ENCODE measurements at places on chromosomes 5 and 9.

GRCh38 chr9:34046784-34047379, 1.8 kb downstream of the UBAP2 start:
- no peak for DNase-seq

DNA sequence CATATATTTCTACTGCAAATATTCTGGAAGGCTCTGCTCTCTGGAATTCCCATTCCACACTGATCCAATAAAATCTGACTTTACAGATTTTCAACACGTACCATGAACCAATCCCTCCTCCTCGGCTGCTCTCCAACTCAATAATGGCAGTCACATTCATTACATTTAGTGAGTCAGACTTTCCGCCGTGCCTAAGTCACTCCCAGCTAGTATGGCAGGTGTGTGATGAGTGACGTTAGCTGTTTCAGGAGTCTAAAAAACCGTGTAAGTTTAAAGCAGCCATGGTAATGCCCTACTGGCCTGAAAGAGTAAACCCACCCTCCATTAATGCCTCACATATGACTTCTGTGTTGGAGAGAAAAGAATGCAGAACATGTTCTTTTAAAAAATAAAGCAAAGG, 3.3 kb downstream of the FBN2 start:
- no peak for DNase-seq

GRCh38 chr5:14900693-14901461, 29.3 kb upstream of the ANKH start:
- DNase-seq = peak; percentile 64

- no peak for DNase-seq
These were observed 173.5 kb downstream of the ARHGEF28 start for GRCh38 chr5:73799401-73799972.

- DNase-seq = no peak
These were observed 217.1 kb downstream of the PJA2 start for GRCh38 chr5:109192555-109193281.

GRCh38 chr9:115943431-115944165, 210.0 kb upstream of the PAPPA start:
- DNase-seq = no peak

DNA sequence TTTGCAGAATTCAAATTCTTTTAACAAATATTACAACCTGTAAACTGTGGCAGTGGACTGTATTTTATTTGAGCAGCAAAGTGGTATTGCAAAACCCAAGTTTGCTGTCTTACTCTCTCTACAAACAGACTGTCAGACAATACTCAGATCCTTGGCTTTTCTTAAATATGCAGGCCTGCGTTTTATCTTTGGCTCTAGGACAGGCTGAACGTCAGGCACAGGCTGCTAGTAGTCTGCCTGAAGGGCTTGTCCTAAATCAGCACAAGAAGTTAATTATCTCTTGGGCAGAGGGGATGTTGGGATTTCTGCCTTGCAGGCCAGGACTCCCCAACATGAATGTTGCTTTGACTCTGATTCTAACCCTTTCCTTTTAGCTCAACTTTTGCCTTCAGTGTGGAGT, 147.5 kb downstream of the SLIT3 start:
- no peak for DNase-seq

DNA sequence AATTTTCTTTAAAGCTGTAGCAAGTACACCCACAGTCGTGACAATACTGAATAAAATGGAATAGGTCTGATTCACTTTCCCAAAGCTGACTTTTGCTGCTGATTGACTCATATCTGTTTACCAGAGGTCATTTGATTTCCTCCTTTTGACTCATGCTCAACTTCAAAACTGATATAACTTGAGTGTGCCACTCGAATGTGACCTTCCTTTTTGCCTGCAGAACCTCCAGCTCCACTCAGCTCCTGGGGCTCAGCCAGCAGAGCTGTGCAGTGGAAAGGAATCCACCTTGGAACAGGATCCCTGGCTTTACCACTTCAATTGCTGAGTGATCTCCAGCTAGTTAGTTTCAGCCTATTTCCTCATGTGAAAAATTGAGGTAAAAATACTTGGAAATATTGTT, 84.1 kb downstream of the FEM1C start:
- peak; percentile 83 for DNase-seq

GRCh38 chr5:39019254-39019653, 54.9 kb downstream of the RICTOR start:
- DNase-seq = no peak

- DNase-seq = no peak
These were observed 566.9 kb downstream of the PDE4D start for GRCh38 chr5:59326596-59326995.

- no peak for DNase-seq
These were observed 729 bp upstream of the TNPO1 start for GRCh38 chr5:72815580-72816283.

DNA sequence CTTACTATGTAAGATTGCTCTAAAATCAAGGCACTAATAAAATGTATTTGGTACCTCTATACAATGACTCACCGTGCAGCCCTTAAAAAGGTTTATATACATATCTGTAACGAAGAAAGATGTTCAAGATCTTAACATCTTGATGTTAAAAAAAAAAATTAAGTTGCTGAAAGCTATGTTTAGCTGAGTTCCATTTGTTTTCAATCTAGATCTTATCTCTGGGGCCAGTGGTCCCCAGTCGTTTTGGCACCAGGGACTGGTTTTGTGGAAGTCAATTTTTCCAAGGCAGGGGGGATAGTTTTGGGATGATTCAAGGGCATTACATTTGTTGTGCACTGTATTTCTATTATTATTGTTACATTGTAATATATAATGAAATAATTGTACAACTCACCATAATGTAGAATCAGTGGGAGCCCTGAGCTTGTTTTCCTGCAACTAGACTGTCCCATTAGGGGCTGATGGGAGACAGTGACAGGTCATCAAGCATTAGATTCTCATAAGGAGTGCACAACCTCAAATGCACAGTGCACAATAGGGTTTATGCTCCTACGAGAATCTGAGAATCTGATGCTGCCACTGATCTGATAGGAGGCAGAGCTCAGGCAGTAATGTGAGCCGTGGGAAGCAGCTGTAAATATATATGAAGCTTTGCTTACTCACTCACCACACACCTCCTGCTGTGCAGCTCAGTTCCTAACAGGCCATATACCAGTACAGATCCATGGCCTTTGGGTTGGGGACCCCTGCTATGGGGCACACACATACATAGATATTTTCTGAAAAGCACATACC, 27.6 kb upstream of the TSLP start:
- no peak for DNase-seq

- DNase-seq = no peak
These were observed 280.4 kb upstream of the PTGER4 start for GRCh38 chr5:40399349-40399748.

DNA sequence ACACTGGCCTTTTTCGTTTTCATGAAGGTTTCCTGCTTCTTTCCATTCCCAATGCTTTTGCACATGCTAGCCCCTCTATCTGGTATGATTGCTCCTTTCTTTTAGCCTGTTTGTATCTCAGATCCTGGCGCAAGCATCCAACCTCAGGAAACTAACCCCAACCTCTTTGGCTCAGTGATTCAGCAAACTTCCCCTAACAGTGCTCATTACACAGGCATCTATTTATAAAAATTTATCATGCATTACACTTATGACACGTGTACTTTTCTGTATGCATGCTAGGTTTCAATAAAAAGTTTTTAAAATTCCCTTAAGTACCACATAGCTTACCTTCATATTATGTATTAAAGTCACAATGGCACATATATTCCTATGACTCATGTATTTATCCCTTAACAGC, 218.9 kb downstream of the EPB41L4A start:
- DNase-seq = no peak

DNA sequence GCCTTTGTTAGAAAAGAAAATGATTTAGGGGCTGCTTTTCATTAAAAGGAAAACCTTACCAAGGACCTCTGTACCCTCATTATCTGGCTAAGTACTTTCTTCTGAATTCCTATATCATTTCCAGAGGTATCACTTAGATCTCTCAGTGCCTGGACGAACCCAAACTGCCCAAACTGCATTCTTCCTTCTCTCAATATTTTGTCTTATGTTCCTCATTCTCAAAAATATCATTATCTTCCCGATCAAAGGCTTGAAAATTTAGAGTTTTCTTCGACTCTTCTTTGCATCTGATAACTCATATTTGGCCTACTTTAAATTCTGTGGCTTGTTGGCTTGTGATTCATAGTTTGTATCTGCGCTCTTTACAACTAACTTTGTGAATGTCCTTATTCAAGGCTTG, 136.7 kb upstream of the TAF11L2 start:
- DNase-seq = no peak

- no peak for DNase-seq
These were observed 64.0 kb upstream of the HAND1 start for GRCh38 chr5:154542000-154542399.

GRCh38 chr9:134319306-134320125, 6.7 kb upstream of the RXRA start:
- peak; percentile 11 for DNase-seq

- DNase-seq = no peak
These were observed 32.1 kb downstream of the SNX24 start for GRCh38 chr5:122877518-122877917.

DNA sequence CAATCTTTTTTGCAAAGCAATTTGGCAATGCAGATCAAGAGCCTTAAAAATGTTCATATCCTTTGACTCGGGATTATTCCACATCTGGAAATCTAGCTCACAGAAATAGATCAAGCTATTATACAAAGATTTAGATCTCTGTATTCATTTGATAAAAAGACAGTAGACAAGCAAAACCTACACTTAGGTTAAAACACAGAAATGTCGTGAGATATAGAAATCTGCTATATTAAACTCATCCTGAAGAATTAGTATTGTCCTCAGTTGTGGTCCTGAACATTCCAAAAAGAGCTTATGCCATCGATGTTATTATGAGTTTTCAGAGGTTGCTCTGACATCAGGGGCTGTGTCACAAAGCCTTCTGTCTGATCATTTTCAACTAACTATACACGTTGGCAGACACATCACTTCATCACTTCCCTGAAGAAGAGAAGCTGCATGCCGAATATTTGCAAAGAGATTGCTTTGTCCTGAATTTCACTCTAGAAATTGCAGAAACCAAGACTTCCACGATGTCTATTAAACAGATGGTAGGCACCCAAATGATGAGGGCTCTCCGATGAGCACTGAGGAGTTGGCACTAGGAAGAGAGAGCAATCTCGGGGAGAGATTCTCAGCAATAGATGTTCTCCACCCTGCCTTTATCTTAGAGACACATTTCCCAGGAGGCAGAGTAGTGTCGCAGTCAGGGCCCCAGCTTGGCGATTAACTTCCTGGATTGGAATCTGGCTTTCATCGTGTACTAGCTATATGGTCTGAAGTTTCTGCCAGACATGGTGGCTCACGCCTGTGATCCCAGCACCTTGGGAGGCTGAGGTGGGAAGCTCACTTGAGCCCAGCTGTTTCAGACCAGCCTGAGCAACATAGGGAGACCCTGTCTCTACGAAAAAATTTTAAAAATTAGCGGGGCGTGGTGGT, 1.9 kb upstream of the UBTD2 start:
- no peak for DNase-seq

- no peak for DNase-seq
These were observed 26.1 kb upstream of the IL7R start for GRCh38 chr5:35830587-35830986.

DNA sequence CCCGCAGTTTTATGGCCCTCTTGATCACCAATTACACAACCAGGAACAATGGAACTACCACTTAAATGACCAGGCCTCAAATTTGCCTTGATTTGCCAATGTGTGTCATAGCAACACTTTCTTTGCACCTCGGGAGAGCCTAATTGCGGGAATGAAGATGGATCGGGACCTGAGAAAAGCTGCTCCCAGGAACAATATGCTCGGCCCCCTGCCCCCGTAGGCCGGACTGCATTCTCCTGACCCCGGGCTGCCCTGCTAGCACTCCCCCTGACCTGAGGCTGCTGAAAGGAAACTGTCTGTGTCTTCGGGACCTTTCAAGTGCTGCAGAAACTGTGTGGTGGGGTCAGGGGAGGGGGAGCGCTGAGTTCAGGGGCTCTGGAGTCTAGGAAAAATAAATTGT, 294.3 kb upstream of the IRX1 start:
- DNase-seq = no peak

GRCh38 chr5:57988813-57989212, 471.1 kb downstream of the PLK2 start:
- DNase-seq = no peak

DNA sequence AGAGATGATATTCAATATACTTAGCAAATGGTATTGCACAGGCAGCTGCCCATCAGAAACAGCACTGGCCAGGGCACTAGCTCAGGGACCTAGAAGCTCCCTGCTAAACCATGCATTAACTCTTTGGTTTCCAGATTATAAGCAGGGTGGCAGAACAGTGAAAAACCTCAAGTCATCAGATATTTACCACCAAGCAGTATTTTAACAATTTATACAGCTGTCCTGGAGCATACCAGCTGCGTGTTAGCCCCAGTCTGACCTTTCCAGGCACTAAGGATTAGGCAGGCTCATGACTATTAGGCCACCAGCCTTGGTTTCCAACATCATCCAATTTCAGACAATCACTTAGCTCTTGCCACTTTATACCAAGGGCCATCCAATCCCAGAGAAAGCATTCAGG, 326.5 kb downstream of the CAAP1 start:
- no peak for DNase-seq

DNA sequence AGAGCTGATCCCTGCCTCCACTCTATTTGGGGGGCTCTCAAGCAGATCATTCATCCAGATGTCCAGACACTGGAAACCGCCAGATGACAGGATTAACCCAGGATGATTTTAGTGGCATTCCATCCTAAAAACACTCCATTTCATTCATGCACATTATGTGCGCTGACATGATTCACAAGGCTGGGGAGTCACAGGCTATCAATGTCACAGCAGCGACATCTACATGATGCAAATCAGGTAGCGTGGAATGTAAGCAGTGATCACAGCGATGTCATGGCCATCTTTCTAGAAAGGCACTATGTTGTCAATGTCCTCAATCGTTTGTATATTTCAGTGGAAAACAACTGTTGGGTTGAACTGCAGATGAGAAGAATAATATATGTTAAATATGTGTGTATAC, 331.5 kb upstream of the MSX2 start:
- DNase-seq = no peak

DNA sequence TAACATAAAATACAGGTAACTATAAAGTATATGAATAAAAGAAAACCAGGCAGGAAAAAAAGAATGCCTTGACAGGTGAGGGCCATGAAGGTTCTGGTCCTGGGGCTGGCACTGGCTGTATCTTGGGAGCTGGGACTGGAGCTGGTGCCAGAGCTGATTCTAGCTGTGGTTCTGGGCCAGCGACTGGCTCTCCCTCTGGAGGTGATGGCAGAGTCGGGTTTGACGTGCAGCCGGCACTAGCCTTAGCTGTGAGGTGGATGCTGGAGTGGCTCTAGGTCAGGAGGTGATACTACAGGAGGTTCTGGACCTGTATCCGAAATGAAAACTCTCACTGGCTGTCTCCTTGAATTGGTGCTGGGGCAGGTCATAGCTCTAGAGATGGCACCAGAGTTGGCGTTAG, 22.3 kb downstream of the OBP2B start:
- DNase-seq = no peak

GRCh38 chr9:81445331-81445921, 243.9 kb downstream of the TLE1 start:
- no peak for DNase-seq

GRCh38 chr9:87442451-87442850, 55.2 kb upstream of the DAPK1 start:
- DNase-seq = no peak

GRCh38 chr5:21236104-21236503, 1248.1 kb upstream of the CDH18 start:
- no peak for DNase-seq

GRCh38 chr9:99822109-99822805, 572 bp downstream of the NR4A3 start:
- peak; percentile 32 for DNase-seq

- peak; percentile 18 for DNase-seq
These were observed 67.4 kb upstream of the ZNF618 start for GRCh38 chr9:113808391-113809358.

- DNase-seq = no peak
These were observed 433.9 kb downstream of the DNAH5 start for GRCh38 chr5:13510616-13511015.

Data from left ventricle myocardium inferior (tissue), 1 donor.